ENCODE measurements at places on chromosomes 4 and X.

GRCh38 chrX:10198254-10198653 is 41.5 kb downstream of the CLCN4 start:
- no peak for DNase-seq

DNA sequence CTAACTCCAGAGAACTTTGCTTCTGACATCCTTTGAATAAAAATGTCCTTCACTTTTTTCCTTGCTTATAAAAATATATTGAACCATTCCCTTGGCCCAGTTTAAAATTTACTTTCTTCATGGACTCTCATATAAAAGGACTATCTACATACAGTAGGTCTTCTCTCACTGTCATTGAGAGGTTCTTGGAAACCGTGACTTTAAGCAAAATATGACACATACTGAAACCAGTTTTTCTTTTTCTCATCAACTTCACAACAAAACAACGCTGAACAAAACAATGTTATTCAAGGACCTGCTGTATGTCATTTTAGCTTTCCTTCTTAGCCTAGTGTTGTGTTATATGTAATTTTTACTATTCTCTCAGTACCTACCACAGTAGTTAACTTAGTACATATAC is 496.8 kb downstream of the CENPC start:
- no peak for DNase-seq

DNA sequence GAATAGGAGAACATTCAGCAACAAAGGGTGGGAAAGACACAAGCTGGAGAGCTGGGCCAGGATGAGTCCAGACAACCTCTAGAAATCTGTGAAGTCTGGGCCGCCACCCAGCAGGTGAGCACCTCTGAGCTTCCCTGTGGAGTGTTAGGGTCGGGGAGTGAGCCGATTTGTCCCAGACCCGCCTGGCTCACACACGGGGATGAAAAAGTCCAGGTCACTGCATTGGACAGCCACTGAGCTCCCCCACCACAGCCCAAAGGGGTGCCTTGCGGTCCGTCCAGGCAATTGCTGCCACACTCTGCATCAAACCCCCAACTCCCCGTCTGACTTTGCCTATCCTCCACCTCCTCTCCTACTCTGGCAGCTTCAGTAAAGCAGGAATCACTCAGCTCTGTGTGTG is 38.7 kb downstream of the NHSL2 start:
- no peak for DNase-seq

- peak; percentile 20 for DNase-seq
Measured at GRCh38 chrX:110852180-110852579, 56.6 kb upstream of the CHRDL1 start.

DNA sequence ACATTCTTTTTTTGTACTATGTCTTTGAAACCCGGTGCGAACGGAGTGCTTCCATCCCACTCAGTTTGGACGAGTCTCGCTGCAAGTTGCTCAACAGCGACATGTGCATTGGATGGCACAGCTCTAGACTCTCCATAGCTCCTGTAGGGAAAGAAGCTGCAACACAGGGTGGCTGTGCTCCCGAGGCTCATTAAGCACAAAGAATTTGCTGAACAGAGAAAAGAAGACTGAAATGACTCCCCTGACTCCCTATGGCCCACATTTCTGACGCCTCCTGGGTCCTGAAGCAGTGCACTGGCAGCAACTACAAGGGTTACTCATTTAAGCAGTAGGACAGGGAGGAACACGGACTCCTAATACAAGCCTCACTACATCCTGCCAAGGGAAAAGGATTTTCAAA is 127.4 kb downstream of the SH3RF1 start:
- DNase-seq: no peak

GRCh38 chr4:104906276-104906675 is 240.4 kb upstream of the TET2 start:
- no peak for DNase-seq

DNA sequence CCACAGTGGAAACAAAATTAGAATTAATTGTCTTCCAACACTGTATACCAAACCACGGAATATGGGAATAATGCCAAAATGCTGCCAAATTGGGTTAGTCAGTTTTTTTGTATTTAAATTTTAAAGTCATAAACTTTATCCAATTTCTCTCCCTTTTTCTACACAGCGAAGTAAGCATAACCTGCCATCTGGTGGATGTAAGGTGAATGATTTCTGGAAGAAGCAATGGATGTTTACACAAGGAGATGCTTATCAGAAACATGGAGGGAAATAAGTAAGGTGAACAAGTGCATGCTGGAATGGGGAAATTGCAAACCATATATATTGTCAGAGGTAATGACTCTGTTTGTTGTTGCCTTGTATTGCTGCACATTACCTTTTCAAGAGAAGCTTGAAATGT is 691.9 kb downstream of the TECRL start:
- peak; percentile 25 for DNase-seq

DNA sequence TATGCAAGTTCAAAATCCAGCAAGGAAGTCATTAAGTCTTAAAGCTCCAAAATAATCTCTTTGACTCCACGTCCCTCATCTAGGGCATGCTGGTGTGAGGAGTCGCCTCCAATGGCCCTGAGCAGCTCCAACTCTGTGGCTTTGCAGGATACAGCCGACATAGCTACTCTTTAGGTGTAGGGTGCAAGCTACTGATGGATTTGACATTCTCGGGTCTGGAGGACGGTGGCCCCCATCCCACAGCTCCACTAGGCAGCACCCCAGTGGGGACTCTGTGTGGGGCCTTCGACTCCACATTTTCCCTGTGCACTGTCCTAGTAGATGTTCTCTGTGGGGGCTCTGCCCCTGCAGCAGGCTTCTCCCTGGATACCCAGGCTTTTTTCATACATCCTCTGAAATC is 333.2 kb upstream of the FGF13 start:
- no peak for DNase-seq

DNA sequence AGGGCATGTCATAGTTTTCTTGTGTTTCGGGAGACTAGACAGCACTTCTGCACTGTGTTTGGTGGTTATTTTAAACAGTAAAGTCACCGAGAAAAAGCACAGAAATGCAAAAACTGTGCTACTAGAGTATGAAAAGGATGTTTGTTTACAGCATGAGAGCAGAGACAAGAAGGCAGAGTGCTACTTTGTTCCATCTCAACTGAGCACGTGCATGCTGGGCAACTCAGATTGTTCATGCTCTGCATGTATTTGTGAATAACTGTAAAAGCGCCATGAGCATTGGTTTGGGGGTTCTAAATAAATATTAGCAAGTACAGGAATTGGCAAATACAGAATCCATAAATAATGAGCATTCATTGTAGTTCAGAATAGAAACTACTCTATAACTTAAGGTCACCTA is 7.4 kb downstream of the EVC start:
- DNase-seq: no peak

- no peak for DNase-seq
Measured at GRCh38 chr4:14155803-14156202, 528.3 kb upstream of the BOD1L1 start.

DNA sequence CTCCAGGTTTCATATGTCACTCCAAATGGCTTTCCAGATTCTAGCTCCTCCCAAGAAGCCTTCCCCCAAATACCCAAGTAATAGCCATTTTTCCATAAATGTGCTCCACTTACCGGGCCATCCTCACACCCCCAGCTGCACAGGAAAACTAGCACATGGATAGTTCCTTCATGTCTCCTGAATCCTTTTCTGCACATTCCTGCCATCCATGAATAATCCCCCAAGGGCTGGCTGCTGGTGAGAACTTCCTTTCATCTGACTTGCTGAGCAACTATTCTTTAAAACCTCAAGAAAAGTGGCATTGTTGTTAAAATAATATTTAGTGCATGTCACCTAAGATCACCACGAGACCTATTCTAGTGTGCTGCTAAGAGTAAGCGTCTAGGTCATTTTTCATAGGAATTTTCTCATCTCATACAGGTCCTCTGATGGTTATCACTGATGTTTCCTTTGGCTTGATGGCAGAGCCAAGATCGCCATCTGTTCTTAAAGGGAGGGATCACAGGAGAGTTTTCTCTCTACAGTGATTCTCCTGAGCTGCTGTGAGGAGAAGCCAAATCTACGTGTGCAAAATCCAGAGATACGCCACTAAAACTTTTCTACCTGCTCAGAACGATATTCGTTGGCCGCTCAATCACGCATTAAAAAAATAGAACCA is 71.3 kb downstream of the MAP3K15 start:
- no peak for DNase-seq

GRCh38 chr4:17709763-17710068 is 71.7 kb downstream of the FAM184B start:
- DNase-seq: no peak

- DNase-seq: no peak
Measured at GRCh38 chrX:153827016-153827415, 3.3 kb downstream of the PDZD4 start.

GRCh38 chrX:110133735-110134370 is 130.9 kb downstream of the TMEM164 start:
- no peak for DNase-seq

DNA sequence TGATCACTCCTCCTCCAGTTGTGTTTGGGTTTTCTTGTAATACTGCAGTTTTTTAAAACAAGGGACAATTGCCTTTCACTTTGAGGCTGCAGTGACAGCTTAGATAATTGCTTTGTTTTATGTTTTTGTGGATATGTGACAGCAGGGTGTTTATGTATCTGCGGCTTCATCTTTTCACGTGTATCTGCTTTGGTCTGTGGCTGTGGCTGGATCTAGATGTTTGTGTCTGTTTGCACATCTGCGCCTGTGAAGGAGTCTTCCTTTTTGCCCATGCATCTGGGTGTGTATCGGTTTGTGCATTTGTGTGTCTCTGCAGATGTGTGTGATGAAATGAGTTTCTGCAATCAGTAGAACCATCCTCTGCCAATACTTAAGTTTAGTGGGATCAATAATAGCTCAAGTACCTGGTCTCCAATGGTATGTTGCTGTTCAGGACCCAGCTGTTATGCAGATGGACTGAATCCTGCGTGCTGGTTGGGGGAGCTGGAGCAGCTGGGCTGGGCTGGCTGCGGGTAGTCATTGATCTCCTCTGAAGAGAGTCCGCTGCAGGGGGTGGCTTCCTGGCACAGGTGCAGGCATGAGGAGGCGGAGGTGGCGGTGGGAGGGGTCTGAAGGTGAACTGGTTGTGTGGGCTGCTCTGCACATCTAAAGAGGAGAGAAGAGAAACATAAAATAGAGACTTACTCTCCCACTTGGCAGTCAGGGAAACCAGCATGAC is 390.3 kb downstream of the SH2D1A start:
- no peak for DNase-seq

GRCh38 chr4:26873391-26874026 is 12.9 kb downstream of the STIM2 start:
- no peak for DNase-seq

- peak; percentile 10 for DNase-seq
Measured at GRCh38 chrX:65451663-65452062, 82.9 kb downstream of the LAS1L start.

- DNase-seq: no peak
Measured at GRCh38 chrX:129472116-129472515, 51.2 kb downstream of the SMARCA1 start.

- peak; percentile 97 for DNase-seq
Measured at GRCh38 chr4:825971-826330, at the start of gene CPLX1. TSS of gene CPLX1 (minus strand) at chr4:826129. CDS start at chr4:824522, 1,607 bp downstream.

GRCh38 chr4:54184581-54184980 is 44.5 kb upstream of the PDGFRA start:
- DNase-seq: no peak

DNA sequence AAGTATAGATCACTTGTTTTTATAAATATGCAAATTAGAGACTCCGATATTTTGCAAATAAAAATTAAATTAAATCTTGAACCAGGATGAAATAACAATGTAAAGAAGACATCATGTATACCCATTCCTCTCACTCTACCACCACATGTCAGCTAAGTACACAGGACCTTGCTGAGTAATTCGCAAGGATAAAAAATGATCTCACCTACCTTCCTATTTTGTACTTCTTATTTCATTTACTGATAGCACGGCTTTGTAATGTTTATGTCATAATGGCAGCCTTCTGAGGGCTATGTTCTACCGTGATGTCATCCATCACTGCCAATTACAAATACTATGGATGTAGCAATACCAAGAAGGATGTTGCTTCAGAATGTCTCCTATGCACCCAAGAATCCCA is 10.9 kb upstream of the SMR3B start:
- no peak for DNase-seq

DNA sequence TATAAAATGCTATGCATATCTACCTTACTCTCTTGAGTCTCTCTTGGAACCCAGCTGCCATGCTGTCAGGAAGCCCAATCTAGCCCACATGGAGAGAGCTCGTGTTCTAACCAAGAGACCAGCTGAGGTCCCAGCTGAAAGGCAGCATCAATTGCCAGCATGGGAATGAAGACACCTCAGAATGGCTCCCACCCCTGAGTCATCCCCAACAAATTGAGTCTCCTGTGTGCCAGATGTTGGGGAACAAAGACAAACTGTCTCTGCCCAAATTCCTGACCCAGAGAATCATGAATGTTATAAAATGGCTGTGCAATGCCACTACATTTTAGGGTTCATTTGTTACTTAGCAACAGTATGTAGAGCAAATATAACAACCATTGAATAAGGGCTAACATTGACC is 105.2 kb upstream of the STX18 start:
- no peak for DNase-seq

DNA sequence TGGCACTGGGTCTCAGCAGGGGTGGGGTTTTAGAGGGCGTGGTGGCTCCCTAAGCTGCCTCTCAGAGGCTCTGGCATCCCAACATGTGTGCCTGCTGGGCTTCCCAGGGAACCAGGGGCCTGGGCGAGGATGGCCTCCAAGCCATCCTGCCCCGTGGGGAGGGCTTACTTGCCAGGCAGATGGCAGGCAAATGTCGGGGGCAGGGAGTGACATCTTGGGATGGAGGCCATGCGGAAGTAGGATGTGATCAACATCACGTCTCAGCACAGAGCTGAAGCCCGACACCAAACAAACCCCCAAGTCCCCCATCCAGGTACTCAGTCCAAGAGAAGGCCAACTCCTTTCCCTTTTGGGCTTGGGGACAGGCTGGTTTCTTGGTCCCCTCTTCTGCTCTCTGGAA is 4.7 kb downstream of the L1CAM start:
- no peak for DNase-seq

DNA sequence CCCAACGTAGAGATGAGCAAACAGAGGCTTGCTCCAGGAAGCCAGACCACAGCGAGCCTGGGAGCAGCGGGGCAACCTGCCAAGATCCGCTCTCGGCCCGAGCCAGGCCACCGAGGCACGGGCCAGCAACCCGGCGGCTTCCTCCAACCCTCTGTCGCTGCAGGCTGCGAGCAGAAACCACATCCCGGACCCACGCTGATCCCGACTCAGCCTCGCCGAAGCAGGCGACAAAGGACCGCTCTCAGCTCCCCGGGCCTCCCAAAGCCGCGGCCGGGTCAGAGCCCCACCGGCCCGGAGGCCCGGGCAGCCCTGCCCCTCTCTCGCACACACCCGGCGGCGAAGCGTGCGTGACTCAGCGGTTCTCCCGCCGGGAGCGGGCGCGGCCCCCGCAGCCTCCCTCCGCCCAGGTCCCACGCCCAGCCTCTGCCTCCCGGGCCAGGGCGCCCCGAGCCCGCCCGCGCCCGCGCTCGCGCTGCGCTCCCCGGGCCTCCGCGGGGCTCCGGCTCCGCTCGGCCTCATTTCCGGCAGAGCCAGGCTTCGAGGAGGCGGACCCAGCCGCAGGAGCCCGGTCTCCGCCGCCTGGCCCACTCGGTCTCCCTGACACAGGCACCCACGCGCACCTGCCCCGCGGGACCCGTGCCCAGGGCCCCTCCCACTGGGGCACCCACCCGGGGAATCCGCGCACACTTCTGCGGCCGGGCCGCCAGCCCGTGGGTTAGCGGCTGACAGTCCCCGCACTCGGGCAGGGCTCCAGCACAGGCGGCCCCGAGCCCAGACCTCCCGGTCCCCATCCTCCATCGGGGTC is 1.7 kb downstream of the PPP2R2C start:
- peak; percentile 77 for DNase-seq

GRCh38 chrX:153958605-153959004 is 13.0 kb downstream of the HCFC1 start:
- DNase-seq: no peak

All from D341Med (cell line).